Dorsolateral prefrontal cortex (tissue), 122 donors: ENCODE measurements at places on chromosomes 3 and 15.

GRCh38 chr15:80923668-80924067 is 66.0 kb downstream of the MESD start:
- no peak for DNase-seq

GRCh38 chr3:54858093-54858785 is 69.6 kb downstream of the LRTM1 start:
- DNase-seq: no peak

DNA sequence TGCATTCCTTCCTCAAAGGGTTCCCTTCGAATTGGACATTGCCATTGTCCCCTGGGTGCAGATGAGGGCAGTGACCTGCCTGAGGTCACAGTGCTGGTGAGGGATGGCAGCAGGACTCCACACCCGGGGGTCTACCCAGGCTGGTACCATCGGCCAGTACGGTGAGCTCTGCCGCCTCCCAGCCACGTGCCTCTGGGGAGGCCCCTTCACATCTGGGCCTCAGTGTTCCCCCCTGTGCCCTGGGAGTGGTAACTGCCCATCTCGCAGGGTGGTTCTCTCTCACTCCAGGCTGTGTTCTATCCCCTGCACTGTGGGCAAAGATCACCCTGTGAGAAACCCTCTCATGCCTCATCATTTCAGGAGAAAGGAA is 99.4 kb upstream of the IQSEC1 start:
- no peak for DNase-seq

GRCh38 chr15:49037546-49037940 is 8.7 kb downstream of the SECISBP2L start:
- DNase-seq: no peak

DNA sequence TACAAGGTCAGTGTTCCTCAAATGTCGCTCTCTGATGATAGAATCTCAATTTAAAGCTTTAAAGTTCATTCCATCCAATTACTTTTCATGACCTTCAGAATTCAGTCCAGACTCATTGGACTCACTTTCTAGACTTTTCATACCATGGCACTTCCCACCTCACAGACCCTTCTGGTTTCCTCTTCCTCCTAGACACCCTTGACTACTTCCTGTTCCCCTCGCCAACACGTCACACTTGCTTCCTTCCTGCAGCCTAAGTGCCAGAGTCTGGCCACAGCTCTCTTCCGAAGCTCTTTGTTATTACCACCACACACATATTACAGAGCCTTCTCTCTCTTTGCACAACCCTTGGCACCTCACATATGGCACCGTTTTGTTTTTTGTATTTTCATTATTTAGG is 59.1 kb upstream of the UMPS start:
- DNase-seq: no peak

DNA sequence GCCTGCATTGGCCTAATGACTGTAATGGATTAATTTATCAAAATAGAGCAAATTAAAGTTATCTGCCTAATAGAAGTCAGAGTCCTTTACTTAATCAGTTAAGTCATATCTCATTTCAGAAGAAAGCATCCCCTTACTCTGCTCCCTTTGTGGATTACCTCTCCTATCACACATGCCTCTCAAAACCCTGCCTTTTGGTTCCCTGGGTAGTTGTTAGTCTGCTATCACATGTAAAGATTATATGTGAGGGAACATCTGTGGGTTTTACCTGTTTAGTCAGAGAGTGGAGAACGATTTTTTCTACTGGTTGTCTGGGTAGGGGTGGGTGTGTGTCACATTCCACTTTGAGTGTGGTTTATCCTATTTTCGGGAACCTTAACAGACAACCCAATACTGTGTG is 16.4 kb downstream of the UBE2E2 start:
- no peak for DNase-seq

DNA sequence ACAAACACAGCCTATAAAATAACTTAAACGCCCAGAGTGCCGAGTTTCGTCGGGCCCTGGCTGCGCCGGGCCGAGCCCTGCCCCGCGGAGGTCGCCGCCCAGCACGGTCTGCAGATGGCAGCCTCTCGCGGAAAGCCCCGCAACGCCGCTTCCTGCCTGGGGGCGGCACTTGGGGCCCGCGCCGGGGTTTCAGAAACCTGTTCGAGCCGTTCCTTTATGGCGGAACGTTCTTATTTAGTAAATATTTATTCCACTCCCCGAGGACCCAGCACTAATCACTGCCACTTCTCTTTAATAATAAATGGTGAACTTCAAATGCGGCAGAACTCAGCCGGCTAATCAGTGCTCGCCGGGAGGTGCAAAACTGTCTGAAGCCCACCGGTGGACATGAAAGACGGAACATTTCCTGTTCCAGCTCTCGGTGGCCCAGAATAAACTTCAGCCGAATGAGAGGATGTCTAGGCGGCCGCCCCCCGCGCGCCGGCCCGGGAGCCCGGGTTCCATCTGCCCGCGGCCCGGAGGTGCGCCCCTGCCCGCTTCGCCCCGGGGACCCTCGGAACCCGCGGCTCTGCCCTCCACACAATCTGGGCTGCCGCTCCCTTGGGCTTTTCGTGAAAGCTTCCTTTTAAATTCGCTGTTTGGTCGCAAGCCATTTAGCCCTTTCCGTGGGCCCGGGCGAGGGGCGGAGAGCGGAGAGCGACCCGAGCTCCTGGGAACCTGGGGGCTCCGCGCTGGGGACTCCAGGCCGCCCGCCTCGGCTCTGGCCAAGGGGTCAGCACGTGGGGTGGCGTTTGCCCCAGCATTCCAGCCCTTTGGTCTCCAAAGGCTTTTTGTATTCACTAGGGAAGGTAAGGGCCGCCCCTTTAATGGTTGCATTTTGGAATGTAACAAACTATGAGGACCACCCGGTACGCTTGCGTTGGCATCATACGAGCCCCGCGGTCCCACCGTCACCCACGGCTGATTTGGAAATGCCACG is 110.8 kb upstream of the ATP11B start:
- peak; percentile 75 for DNase-seq

DNA sequence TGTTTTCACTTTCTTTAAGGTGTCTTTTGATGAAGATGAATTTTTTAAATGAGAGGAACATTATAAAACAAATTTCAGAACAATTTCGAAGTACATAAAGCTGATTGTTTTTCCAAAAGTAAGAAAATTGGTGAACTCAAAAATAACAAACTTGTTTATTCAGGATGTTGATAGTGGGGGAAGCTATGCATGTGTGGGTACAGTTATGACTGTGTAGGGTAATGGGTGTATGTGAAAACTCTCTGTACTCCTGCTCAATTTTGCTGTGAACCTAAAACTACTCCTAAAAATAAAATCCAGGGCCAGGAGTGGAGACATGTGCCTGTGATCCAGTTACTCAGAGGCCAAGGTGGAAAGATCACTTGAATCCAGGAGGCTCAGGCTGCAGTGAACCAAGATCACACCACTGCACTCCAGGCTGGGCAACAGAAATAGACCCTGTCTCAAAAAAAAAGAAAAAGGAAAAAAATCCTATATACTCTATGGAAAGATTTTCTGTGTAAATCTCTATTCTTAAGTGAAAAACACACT is 37.2 kb downstream of the PIK3CB start:
- DNase-seq: no peak

GRCh38 chr3:183762304-183762703 is 63.1 kb downstream of the MAP6D1 start:
- no peak for DNase-seq
